HuH-7 (cell line): ENCODE measurements at places on chromosomes 3 and 15.

DNA sequence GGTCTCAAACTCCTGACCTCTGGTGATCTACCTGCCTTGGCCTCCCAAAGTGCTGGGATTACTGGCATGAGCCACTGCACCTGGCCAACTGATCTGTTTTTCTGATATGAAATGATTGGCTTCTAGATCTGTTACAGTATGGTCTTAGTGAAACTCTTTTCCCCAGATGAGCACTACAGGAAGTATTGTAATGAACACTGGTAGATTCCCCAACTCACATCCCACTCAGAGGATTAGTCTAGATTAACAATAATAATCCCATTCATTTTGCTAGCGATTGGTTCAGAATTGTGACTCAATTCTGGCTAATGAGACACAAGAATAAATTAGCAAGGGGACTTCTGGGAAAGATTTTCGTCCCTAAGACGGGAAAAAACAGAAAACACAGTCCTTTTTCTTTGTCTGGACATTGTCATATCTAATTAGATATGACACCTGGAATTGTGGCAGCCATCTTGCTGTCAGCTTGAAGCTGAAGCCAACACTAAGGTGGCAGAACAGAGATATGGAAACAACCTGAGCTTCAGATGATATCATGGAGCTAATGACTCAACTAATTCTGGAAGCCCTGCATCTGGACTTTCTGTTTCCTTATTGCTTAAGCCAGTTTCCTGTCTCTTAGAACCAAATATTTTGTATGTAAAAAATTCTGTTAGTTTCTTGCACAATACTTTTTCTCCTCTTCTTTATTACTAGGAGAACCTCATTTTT lies 17.4 kb upstream of the NPTN start:
- DNase-seq = no peak

- no peak for DNase-seq
These were observed 65.4 kb downstream of the FOXP1 start for GRCh38 chr3:71518089-71518488.

DNA sequence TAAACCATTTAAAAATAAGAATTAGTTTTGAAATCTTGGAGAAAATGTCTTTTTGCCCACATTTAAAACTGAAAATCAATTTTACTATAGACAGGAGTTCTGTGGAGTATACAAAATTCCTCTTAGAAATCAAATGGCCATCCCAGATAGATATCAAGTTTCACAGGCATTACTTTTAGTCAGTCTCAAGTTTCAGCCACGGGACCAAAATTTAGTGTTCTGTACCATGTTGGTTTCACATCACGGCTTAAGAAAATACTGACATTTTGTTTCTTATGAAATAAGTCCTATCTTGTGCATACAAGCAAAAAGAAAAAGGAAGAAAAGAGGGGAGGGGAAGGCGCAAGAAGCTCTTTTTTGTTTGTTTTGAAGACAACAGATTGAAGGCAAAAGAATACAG lies 45.7 kb downstream of the EIF2AK4 start:
- no peak for DNase-seq

- no peak for DNase-seq
These were observed 60.9 kb upstream of the CDV3 start for GRCh38 chr3:133512416-133513089.

DNA sequence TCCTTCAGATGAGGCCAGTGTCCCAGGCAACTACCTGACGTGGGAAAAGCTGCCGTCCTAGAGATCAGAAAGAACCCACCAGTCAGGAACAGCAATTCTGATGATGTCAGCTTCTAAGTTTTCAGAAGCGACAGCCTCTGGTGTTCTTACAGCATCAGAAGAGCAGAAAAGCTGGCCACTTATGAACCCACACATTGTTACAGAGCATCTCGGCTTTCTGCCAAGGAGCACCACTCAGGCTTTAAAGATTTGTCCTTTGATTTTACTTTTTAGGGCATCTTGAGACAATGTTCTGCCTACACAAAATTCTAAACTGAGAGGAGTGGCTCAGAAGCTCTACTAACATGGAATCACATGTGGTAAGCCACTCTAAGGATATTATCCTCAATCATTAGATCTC lies 49.7 kb upstream of the BOC start:
- DNase-seq = no peak

- DNase-seq = no peak
These were observed 485.9 kb downstream of the SQOR start for GRCh38 chr15:46120713-46121112.

- no peak for DNase-seq
These were observed 172.5 kb upstream of the TLE3 start for GRCh38 chr15:70269991-70270751.

GRCh38 chr3:131501949-131502348 lies 822 bp downstream of the MRPL3 start:
- DNase-seq = no peak

DNA sequence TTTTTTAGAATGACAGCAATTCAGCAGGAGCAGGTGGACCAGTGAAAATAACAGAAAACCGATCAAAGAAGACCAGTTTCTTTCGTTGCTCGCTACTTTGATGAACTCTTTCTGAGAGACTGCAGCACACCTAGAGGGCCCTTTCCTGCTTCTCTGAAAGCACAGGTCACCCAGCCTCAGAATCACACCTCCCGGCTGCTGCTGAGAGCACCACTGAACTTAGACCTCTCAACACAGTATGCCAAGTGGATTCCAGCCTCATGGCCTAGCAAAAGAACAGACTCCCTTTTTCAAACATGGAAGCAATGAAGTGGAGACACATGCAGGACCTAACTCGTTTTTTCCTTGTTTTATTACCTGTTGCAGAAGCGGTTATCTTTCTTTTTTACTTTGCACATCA lies 13.9 kb upstream of the APH1B start:
- no peak for DNase-seq

- DNase-seq = no peak
These were observed 6.2 kb downstream of the HDC start for GRCh38 chr15:50259276-50259675.

- no peak for DNase-seq
These were observed 103.1 kb upstream of the PTX3 start for GRCh38 chr3:157333551-157333991.

DNA sequence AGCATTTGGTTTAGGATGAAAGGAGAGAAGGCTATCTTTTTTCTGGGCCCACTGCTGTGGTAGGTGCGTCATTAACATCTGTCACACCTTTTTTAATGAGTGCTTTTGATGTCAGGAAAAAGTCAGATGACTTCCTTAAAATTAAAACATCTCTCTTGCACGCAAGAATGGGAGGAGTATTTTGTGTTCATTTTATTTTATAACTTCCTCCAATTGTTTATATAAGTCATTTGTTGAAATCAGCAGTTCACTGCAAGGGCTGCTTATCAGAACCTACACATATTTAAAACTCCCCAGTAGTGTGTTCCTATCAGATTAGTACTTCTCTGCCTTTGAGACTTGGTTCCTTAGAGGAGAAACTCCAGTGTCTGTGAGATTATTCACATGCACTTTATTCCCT lies 143.8 kb downstream of the NEO1 start:
- DNase-seq = no peak

DNA sequence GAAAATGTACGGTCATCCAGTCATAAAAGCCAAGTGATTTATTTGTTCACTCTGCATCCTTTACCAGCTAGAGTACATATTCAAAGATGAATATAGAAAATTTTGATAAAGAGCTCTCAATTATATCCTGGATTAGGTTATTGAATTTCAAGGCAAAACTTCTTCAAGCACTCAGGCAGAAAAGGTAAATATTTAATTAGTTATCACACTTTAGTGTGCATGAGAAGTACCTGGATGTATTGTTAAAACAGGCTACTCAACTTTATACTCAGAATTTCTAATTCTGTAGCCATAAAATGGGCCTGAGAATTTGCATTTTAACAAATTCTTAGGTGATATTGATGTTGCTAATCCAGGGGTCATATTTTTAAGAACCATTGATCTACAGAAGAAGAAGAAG lies 45.3 kb downstream of the ILDR1 start:
- no peak for DNase-seq

DNA sequence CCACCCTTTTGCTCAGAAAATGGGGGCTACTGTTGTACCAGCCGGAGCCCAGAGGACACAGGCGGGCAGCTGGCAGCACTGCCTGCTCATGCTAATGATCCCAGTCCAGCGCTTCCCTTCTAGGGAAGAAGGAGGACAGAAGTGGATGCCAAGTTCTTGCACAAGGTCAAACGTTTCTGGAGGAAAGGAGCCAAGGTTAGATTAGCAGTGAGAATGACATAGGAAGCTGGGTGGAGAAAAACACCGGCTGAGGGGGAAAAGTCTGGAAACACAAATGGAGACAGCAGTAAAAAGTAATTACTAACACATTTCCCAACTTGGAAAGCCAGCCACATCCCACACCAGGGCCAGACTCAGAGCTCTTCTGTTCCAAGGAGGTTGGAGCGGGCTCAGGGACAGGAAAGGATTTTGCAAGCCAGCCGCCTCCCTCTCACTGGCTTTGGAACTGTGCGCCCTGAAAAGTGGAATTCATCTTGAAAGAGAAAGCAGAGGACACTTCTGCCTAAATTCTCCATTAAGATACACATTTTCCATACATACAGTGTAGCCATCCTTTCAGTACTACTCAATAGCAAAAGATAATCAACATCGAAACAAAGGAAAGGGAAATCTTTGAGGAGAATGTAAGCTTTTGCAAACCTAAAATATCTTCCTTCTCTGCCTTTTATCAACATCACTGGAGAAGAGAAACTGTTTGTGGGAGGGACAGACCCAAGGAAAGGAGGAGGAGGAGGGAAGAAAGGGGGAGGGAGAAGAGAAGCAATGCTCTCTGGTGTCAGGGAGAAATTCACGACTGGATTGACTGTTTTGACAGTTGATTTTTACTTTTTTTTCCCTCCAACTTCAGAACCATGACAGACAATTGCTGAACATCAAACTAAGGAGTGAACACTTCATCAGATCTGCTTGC lies 133.6 kb downstream of the CD47 start:
- DNase-seq = no peak

DNA sequence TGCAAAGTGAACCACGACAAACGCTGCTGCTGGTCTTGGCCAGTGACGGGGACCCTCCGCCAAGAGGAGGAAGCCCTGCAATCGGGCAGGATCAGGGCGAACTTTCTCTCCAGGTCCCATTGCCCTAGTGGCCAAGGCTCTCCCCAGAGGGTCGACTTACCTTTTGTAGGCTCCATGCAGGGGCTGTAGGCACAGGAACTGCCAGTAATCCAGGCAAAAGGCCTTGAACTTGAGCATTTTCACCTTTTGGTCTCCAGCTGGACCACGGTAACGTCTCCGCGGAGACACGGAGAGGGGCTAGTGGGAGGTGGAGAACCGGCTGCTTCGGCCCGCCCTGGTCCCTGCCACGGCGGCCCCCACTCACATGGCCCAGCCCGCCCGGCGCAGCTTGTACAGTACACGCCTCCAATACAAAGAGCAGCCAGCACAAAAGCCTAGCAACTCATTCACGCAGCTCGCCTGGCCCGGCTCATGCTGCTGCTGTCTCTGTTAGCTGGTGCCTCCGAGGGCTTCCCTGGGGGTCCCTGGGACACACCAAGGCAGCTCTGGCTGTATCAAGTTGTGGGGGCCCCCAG lies 31.0 kb downstream of the IQSEC1 start:
- no peak for DNase-seq

DNA sequence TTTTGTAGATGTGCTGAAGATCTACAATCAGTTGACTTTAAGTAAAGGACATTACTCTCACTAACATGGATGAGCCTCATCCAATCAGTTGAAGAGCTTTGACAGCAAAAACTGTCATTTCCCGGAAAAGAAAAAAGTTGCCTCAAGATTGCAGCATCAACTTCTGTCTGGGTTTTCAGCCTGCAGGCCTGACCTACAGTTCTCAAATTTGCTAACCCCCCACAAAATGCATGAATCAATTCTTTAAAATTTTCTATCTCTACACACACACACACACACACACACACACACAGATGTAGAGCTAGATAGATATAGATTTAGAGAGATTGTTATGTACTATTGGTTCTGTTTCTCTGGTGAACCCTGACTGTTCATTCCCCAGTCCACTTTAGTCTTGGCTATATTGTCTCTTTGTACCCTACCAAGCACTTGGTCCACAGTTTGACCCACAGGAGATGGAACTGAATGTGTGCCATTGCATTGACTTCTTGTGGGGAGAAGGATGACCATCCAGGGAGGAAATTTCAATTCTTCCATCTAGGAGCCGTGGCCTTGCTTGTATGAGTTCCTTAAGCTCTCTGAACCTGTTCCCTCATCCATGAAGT lies 228.3 kb downstream of the CLSTN2 start:
- DNase-seq = no peak

- no peak for DNase-seq
These were observed 32.4 kb downstream of the LRRC28 start for GRCh38 chr15:99283717-99284116.

DNA sequence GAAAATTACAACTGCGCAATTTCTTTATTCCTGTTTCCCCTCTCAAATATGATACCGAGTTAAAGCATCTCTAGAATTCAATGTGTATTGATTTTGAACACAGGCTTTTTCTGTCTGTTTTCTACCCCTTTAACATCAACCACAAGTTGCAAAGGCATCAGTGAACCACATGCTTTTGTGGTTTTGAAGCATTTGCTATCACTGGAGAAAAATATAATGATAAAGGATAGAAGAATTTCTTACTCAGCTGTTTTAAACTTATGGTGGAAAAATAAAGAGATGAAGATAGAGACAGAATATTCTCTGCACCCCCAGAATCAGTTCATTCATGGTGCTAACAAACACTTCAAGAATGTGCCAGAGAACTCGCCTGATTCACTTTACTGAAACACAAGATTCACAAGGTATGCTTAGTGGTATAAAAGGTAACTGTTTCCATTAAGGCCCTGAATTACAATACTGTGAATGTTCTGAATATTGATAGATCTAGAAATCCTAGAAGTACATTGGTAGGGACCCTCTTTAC lies 9.5 kb upstream of the DPPA4 start:
- DNase-seq = no peak

DNA sequence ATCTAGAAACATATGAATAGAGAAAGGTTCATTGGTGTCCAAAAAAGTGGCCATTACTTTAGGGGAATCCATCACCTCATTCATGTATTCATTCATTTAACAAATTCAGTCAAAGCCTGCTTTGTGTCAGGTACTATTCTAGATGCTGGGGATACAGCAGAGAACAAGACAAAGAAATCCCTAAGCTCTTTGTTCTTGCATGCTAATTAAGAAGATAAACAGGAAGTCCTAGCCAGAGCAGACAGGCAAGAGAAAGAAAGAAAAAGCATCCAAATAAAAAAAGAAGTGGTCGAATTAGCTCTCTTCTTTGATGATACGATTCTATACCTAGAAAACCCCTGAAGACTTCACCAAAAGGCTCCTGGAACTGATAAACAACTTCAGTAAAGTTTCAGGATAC lies 12.4 kb upstream of the ZMAT3 start:
- no peak for DNase-seq

GRCh38 chr3:139686206-139686605 lies 8.4 kb upstream of the NMNAT3 start:
- DNase-seq = no peak

- DNase-seq = no peak
These were observed 79.4 kb downstream of the OCA2 start for GRCh38 chr15:28019594-28020309.

GRCh38 chr3:53815651-53816050 lies 30.6 kb downstream of the CHDH start:
- DNase-seq = no peak

DNA sequence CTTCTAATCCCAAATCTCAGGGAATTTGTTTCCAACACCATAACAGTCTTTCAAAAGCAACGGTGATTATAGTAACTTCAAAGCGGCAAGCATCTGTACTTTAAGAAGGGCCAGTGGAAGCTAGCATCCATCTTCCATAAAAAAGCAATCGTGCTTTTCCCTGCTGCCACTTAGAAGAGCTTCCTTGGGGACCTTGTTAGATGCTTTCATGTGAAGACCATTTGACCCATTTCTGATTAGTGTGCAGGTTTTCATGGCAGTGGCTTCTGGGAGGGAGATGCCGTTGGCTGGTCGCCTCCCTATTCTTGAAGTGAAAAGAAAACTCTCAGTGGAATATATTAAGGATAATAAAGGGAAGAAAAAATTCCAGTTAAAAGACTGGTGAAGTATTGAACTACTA lies 354.1 kb downstream of the ROBO2 start:
- no peak for DNase-seq
